ENCODE measurements at places on chromosomes 11 and 22.

DNA sequence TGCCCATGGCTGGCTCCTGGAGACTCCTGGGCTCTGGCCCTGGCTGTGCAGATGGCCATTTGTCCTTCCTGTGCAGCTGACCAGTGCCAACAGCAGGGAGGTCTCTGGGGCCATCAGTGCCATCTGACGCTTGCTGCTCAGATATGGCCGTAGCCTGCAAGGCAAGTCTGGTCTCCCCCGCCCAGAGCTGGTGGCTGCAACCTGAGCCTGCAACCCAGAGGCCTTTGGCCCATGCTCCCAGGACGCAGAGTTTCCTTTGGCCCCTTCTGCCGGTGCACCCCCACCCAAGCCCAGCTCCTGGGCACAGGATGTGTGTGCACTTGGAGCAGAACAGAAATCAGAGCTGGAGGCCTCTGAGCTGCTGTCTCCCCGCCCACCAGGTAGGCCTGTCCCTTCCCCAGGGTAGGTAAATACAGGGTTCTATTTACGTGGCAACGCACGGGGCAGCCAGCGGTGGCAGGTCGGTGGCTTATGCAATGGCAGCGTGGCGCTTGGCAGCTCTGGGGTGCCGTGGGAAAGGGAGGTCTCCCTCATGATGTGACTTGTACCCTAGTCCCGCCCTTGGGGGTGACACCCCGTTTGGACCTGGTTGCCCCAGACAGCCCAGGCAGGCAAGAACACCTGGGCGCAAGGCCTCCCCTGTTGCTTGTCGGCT is 21.0 kb upstream of the MYEOV start:
- DNase-seq: no peak

DNA sequence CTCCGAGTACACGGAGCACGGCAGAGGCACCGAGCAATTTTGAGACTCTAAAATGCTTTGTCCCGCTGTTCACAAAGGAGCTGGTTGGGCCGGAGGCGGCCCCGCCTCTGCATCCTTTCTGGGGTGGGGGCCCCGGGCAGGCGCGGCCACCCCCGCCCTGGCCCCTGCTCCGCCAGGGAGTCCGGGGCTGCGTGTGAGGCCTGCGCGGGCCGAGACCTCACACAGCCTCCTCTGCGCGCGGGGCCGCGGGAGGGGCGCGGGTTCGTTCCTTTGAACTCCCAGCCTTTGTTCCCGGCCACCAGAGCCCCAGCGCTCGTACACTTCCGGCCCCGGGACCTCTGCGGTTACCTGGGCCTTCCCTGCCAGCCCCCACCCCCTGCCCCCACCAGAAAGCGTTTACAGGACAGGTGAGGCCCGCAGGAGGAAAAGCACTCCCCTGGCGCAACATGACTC is 1.6 kb downstream of the FGF19 start:
- no peak for DNase-seq

- no peak for DNase-seq
Measured at GRCh38 chr11:80748207-80748925, 1307.5 kb upstream of the TENM4 start.

DNA sequence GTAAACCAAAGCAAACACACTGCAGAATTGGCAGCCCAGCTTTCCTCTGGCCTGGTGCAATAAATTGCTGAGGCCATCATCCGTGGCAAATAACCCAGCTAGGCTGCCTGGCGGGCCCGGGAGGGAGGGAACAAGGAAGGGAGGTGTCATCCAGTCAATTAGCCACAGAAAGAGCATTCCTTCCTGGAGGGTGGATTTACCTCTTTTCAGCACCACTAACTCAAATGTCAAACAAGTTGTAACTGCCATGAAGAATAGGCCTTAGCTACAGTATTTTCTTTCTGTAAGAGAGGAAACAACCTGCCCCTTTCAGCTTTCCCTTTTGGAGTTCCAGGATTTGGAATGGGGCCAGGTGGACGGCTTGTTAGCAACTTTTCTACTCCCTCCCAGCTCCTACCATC is 163.8 kb upstream of the BDNF start:
- DNase-seq: no peak

DNA sequence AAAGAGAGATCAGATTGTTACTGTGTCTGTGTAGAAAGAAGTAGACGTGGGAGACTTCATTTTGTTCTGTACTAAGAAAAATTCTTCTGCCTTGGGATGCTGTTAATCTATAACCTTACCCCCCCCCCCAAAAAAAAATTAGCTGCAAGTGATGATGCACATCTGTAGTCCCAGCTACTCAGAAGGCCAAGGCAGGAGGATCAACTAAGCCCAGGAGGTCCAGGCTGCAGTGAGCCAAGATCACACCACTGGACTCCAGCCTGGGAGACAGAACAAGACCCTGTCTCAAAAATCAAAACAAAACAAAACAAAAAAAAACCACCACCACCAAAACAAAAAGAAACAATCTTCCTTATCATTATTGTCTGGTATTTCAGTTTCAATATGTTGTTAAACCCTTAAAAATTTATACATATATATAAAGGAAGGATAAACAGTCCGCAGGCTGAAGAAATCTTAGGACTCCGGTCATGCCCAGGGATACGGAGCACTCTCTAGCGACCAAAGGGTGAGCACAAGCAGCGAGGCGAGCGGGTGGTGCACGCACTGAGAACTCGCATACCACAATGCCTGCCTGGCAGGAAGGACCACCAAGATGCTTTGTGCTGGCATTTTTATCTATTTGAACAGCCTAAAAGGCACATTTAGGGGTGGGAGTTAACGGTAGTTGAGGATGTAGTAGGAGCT is 6.4 kb downstream of the POLDIP3 start:
- DNase-seq: no peak

GRCh38 chr11:16911658-16912057 is 102.6 kb downstream of the PLEKHA7 start:
- DNase-seq: no peak
